ENCODE measurements at places on chromosomes 6 and 20. TPM values are rescaled to one million over a fixed set of nuclear protein-coding genes. Genes with fewer than 3 reads are reported as not detected.

C6orf136 gene
- 19.5 TPM for total RNA-seq

SNAI1 gene
- total RNA-seq: 0.22 TPM

MAP1LC3A gene
- 2.3 TPM for total RNA-seq

C6orf141 gene
- 0.53 TPM for total RNA-seq

GJA1 gene
- total RNA-seq: not detected

RAB44 gene
- total RNA-seq: not detected

KIAA0408 gene
- total RNA-seq: 3.4 TPM

STMND1 gene
- total RNA-seq: not detected

SSTR4 gene
- total RNA-seq: not detected

SNPH gene
- 9.4 TPM for total RNA-seq

C6orf15 gene
- not detected for total RNA-seq

AGER gene
- 55.3 TPM for total RNA-seq

KHDC1L gene
- not detected for total RNA-seq

MUCL3 gene
- total RNA-seq: not detected

IL17F gene
- not detected for total RNA-seq

ZNF334 gene
- 0.46 TPM for total RNA-seq
